ENCODE measurements at places on chromosomes 2 and 18.

GRCh38 chr2:226895579-226895978, 59.7 kb downstream of the RHBDD1 start:
- no peak for DNase-seq

GRCh38 chr2:232971744-232972143, 41.3 kb downstream of the NGEF start:
- no peak for DNase-seq

DNA sequence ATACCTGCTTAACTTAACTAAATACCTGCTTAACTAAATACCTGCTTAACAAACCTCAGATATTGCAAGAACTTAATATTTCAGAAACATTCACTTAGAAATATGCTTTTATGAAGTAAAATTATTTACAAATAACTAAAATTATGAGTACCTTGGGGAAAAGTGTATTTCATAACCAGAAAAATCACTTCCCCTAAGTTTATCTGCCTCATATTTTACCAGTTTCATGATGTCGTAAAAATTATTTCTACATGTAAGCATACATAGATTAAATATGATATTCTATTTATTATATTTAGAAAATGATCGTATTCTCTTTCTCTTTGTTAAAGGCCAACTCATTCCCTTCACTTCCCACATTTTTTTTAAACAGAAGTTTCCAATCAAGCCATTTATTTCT, 41.5 kb upstream of the DSC1 start:
- DNase-seq, result no peak

DNA sequence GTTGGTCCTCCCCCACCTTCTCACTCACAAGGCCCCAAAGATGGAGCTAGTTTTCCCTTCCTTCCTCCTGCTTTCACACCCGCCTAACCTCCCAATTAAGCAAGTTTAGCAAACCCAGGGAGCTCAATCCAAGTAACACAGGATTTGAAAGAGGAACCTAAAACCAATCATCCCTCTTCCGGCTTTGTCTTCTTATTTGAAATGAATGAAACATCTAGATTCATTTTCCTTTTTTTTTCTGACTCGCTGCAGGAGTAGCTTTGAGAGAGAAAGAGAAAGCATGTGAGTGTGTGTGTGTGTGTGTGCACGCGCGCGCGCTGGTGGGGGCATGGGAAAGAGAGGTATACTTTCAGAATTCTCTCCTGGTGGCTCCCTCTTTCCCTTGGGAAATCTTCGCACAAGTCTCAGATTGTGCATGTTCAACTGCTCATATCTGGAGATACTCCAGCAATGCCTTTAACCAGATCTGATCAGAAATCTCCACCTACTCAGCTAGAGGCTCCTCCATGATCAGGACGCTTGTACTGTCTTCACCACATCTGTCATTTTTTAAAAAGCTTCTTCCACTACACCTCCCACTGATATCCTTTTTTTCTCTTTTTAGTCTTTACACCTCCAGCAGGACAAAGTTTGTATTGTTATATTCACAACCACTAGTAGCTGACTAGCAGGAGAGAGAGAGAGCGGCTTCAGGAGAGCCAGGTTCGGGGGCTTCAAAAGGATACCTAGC, 1.7 kb downstream of the SLC8A1 start:
- no peak for DNase-seq

GRCh38 chr2:136281281-136282114, 163.5 kb upstream of the CXCR4 start:
- DNase-seq, result peak; percentile 25

- no peak for DNase-seq
Measured at GRCh38 chr2:231250146-231250545, 51.7 kb downstream of the ARMC9 start.

DNA sequence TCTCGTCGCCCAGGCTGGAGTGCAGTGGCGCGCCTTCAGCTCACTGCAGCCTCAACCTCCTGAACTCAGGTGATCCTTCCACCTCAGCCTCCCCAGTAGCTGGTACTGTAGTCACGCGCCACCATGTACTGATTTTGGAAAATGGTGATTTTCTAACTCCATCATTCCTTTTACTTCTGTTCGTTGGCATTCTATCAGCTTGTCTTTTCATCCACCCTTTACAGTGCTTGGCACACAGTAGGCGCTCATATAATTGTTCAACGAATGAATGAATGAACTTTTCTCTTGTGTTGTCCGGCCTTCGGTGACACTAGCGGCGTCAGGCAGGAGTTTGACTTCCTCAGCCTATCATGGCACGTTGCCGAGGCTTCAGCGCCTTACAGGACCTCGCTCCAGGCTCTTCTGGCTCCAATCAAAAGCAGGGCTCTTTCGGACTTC, 373 bp upstream of the MTHFD2 start:
- DNase-seq, result no peak

DNA sequence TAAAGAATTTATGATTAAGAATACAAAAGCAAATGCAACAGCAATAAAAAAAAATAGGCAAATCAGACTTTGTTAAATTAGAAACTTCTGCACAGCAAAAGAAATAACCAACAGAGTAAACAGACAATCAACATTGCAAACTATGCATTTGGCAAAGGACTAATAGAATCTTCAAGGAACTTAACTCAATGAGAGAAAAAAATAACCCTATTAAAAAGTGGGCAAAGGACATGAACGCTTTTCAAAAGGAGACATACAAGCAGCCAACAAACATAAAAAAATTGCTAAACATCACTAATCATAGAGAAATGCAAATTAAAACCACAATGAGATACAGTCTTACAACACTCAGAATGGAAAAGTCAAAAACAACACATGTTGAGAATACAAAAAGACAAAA, 166.0 kb upstream of the DSEL start:
- DNase-seq, result no peak

DNA sequence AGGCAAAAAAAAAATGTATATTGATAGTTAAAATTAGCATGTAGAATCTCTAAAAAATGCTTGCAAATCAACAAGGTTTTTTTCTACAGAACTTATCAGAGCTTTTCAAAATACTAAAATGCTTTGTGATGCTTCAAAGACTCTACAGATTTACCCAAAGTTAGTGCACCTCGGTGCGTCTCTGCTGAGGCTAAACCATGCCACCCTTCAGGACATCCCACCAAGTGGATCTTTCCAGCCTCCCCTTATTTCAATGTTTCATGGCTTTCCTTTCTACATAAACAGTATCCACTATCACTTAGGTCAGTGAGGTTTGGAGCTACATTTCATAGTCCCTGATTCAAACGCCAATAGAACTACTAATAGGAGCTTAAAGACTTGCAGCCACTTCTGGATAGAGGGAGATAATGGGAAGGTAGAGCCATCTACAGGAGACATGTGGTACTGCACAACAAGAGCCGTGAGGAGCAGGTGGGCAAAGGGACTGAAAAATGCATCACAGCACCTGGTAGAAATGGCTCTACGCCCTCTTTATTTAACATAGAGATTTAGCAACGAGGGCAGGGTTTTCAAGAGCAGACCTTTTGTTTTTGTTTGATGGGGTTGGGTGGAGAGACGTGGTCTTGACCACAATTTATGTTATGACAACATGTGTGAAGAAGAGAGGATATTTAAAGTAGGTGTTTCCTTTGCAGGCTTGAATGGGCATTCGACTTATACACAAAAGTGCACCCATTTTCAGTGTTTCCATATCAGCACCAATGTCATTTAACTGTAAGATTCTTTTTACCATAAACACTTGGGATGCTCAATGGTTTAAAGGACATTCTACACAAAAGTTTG, 56.1 kb upstream of the SLC35G4 start:
- DNase-seq, result peak; percentile 1

DNA sequence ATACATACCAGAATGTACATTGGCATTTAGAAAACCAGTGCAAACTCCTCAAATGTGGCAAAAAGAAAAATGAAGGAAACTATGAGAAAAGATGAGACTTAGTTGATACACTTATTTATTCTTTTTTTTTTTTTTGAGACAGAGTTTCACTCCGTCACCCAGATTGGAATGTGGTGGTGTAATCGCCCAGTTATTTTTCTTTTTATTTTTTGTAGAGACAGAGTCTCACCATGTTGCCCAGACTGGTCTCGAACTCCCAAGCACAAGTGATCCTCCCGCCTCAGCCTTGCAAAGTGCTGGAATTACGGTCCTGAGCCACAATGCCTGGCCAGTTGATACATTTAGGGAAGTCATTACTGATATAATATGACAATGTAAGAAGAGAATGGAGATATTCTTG, 274.2 kb upstream of the LRATD1 start:
- no peak for DNase-seq

DNA sequence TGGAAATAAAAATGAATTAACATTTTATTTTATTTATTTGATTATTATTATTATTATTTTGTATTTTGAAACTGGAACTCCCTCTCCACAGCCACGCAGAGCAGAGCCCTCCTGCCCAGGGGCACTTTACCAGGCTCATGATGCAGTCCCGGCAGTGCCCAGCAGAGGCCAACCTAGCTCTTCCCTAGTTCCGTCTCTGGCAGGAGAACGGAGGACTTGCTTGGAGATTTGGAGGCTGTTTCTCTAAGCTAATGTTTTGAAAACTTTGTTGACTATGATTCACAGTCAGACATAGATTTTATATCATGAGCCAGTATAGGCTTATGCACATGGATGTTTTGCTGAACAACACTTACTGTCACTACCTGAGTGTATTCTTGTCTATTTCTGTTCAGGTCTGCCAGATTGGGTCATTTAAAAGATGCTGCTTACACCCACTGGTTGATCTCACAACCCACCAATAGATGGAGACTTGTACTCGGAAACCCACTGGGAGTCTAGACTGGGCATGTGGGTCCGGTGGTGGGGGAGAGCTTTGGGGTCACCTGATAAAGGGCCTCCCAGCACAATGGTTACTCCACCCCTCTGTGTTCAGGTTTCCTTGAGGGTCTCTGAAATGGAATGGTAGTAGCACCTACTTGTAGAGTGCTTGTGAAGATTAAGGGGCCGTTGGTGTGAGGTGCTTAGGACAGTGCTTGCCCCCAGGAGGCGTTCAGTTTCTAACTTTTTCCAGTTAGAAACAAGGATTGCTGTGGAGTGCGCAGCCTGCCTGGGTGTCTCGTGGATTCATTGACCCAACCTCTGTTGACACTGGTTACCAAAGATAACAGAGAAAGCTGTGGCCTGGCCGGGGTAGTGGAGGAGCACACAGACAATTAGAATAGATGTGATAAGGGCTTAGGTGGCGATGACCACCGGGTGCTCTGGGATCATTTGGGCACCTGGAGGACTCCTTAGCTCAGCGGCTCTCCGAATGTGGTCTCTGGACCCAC, 177.3 kb downstream of the HAUS1 start:
- DNase-seq, result peak; percentile 43

GRCh38 chr2:192500550-192501200, 305.9 kb upstream of the TMEFF2 start:
- DNase-seq, result no peak

GRCh38 chr2:63843791-63844190, 2.1 kb downstream of the UGP2 start:
- DNase-seq, result no peak

DNA sequence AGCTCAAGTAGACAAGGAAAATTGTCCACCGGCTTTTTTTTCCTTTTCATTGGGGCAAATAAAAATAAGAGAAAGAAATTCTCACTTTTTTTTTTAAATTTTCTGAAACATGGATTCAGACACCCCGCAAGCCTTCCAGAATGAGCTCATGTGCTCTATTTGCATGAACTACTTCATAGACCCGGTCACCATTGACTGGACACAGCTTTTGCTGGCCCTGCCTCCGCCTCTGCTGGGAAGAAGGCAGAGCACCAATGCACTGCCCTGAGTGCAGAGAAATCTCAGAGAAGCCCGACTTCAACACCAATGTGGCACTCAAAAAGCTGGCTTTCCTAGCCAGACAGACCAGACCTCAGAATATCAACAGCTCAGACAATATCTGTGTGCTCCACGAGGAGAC, 30.2 kb upstream of the TRIM43B start:
- DNase-seq, result no peak

GRCh38 chr2:11896386-11896785, 150.0 kb downstream of the LPIN1 start:
- DNase-seq, result no peak

GRCh38 chr18:47168913-47169312, 7.3 kb downstream of the IER3IP1 start:
- DNase-seq, result no peak

DNA sequence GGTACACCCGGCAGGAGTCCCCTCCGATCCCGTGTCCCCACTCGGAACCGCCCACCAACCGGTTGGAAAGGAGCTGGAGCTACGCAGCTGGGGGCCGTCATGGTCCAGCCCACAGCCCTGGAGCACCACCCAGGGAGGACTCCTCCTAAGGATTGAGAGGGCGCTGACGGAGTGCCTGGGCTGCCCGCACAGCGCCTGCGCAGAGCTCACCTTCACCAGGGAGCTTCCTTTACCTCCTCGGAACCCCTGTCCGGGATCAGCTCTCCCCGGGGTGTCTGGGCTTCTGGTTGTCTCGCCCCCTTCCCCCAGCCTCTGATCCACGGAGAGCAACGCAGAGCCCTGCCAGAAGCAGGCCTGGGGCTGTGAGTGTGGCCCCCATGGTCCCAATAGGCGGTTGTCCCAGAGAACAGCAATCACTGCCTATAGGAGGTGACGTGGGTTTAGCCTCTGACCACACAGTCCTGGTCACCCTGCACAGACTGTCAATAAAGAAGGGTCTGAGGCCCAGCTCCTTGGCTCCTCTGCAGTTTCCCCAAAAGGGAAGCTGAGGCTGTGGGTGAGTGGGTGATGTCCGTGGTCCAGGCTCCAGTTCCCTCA, 14.6 kb downstream of the ALPG start:
- no peak for DNase-seq

DNA sequence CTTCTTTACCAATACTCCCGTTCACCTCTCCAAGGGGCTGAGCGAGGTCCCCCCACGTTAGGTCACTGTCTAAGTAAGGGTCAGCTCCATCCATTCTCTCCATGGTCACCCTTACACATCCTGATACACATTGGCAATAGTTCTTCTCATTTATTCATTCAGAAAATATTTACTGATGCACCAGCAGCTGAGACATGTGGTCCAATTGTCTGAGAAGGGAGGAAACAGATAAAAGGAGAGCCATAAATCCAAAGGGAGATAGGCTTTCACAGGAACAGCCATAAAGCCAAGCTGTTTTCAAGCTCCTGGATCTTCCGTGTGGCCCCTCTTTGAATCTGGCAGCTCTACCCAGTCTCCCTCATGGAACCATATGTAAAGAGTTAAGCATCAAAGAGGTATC, 121.2 kb downstream of the TXNL1 start:
- no peak for DNase-seq

DNA sequence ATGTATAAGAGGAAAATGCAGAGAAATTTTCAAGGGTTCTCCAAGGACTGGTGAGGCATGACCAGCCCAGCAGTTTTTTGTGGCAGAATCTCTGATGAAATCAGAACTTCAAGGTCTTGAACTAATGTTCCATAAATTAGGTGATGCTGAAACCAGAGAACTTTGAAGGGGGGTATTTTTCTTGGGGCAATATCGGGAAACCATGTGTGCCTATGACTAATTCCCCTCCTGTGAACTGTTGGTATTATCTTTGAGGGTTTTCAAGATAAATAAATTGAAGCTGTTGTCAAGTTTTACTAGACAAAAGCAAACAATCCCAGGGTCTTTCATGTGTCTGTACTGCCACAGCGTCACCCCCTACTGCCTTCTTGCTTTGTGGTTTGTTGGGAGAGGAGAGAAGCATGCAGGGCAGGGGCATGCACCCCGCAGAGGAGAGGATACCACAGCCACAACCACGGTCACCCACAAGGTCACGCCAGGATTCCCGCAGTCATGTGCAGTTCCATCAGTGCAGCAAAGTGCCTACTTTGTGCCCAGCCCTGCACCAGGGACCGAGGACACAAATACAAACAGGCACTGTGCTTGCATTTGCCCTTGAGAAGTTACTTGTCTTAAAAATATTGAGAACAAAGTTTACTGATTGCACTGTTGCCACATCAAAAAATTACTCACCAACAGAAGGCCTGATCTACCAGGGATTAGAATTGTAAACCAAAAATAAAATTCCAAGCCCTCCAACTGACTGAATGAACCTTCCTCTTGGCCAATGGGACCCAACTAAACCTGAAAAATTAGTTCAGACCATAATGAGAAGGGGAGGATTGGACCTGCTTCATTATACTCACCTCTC, 413.3 kb upstream of the TRIB2 start:
- DNase-seq, result no peak
